ENCODE measurements at places on chromosomes 7 and 10.

- no peak for DNase-seq
Observed at GRCh38 chr10:96863922-96864543, 31.9 kb downstream of the LCOR start.

GRCh38 chr10:24929056-24929544 lies 23.3 kb downstream of the PRTFDC1 start:
- DNase-seq: no peak

DNA sequence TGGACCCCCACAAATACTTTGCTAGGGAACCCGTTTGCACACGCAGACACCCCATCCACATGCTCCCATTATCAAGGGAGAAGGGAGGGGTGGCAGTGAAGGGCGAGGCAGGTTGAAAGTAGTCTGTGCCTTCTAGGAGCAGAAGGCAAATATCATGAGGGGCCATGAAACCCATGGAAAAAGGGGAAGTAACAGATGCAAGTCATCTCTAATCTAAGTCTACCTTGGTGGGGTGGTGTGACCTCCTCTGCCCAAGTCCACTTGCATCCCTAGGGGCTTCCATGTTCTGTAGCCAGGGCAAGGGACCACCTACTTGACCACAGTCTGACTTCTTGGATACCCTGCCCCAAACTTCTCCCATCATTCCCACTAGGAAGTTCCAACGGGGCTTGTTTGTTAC lies 5.5 kb downstream of the GIMAP6 start:
- DNase-seq: no peak

DNA sequence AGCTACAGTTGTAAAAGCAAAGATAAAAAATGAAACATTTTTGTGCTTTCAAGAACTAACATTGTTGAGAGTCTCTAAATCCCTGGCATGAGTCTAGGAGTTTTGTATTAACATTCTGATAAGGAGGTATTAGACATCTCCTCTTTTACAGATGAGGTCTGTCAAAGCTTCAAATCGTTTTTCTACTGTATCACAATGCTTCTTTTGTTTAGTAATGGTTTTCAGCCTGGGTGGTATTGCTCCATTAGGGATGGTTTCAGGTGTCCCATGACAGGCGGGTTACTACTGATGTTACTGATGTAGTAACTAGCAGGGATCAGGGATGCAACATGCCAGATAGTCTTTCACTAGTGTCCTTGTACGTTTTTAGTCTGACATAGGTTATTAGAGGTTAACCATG lies 27.4 kb downstream of the STAM start:
- no peak for DNase-seq

DNA sequence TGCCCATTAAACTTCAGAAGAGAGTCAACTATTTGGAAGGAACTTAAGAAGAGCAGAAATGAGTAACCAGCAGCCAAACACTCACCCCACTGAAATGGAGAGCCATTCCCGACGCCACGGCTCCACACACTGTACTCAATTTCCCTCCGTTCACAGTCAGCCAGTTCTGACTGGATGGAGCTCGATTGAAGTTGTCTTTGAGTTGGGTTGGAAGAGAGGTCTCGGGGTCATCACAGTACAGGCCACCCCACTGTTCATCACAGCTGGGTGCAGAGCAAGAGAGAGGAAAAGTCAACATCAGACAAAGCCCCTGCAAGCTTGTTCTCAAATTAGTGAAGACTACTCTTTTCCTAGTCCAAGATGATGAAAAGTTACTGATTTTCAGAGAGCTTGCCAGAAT lies 75.9 kb upstream of the SLC26A5 start:
- DNase-seq: no peak

GRCh38 chr7:111846898-111847297 lies 284.6 kb upstream of the IMMP2L start:
- DNase-seq: no peak

- DNase-seq: no peak
Observed at GRCh38 chr10:129725482-129725881, 238.6 kb downstream of the EBF3 start.

DNA sequence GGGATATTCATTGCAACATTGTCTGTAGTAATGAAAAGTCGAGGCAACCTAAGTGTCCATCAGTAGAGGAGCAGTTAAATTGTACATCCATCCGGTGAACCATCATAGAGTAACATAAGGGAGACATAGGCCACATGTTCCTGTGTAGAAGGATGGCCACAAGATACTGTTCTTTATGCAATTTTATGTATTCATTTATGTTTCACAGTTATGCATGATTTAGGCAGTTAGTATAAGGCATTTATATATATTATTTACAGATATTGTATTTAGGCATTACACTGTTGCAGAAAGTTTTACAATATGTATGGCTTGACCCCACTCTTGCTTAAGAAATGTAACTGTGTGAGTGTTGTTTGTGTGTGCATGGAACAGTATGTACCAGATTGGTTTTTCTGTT lies 36.0 kb upstream of the CDH23 start:
- no peak for DNase-seq

DNA sequence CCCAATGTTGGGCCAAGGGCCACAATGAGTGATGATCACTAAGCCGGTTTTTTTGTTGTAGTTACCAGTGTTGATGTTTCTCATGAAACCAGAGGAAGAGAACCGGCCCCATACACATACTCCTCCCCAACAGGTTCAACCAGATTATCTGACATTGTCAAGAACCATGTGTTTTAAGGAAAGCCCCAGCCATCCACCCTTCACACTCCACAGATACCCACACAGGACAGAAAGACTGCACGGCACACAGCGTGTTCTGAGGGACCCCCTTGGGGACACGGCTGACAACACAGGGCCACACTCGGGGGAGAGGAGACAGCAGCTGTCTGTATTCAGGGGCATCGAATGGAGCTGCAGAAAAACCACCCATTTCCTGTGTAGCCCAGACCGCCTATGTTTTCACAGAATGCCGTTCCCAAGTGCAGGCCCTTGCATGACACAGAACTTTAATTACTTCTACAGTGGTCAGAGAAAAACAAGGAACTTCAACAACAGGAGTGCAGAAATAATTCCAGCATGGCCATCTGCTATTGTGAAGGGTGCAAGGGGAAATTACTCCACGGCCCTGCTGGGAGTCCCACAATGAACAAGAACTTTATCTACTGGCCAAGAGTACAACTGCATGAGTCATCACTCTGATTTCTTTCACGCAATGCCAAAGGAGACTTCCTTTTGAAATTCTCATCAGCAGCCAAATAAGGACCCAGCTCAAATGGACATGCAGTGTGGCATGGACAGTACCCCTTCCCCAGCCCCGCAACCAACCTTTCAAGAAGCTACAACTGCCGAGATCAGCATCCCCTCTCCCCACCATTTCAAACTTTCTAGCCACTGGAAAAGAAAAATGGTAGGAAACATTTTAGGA lies 2.3 kb downstream of the KLF6 start:
- no peak for DNase-seq

- DNase-seq: no peak
Observed at GRCh38 chr10:1620803-1621202, 116.5 kb downstream of the ADARB2 start.

DNA sequence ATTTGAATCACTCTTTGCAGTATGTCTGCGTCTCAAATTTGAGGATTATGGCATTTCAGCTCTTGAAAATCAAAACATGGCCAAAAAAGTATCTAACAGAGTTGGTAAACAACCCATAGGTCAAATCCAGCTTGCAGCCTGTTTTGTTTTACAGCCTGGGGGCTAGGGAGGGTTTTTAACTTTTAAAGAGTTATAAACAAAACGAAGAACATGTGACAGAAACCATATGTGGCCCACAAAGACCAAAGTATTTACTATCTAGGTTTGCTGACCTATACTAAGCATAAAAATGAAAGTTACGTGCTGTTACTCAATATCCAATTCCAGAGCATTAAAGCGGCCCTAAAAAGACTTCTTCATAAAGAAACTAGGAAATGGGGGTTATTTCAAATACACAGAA lies 55.5 kb upstream of the STARD3NL start:
- no peak for DNase-seq

DNA sequence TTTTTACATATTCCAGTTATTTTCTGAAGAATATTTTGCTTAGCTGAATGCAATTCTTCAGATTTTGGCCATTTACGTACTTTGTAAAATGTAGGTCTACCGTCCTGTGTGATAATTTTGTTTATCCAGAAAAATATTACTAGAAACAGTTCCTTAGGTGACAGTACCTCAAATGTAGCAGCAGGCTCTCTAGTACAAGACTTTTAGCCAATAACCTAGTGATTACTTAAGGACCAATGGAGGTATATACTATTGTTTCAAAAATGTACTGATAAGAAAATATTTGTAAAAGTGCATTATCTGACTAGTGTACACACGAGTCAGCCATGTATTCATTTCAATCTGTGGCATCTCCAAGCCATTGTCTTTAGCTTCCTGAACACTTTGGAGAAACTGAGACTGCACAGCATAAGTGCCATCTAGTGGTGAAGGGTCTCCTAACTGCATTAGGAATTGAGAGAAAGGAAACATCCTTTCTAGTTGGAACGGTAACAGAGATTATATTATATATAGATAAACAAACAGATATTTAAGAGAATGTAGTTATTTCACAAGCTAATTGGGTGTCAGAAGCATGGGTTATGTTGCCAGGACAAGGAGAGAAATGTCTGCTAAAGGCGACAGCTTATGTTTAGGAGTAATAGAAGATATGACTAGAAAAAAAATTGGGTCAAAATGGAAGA lies 23.7 kb downstream of the RTKN2 start:
- DNase-seq: no peak

GRCh38 chr7:121570365-121570764 lies 174.3 kb upstream of the FAM3C start:
- DNase-seq: no peak

- DNase-seq: no peak
Observed at GRCh38 chr10:61635932-61636331, 26.8 kb upstream of the CABCOCO1 start.

GRCh38 chr7:33109758-33110238 lies 594 bp upstream of the RP9 start:
- DNase-seq: no peak

GRCh38 chr7:14899030-14899429 lies 3.5 kb downstream of the DGKB start:
- no peak for DNase-seq

Data from activated CD8-positive, alpha-beta memory T cell treated with anti-CD3 and anti-CD28 coated beads for 4 hours (primary cell).